ENCODE measurements at places on chromosomes 6 and 20.

DNA sequence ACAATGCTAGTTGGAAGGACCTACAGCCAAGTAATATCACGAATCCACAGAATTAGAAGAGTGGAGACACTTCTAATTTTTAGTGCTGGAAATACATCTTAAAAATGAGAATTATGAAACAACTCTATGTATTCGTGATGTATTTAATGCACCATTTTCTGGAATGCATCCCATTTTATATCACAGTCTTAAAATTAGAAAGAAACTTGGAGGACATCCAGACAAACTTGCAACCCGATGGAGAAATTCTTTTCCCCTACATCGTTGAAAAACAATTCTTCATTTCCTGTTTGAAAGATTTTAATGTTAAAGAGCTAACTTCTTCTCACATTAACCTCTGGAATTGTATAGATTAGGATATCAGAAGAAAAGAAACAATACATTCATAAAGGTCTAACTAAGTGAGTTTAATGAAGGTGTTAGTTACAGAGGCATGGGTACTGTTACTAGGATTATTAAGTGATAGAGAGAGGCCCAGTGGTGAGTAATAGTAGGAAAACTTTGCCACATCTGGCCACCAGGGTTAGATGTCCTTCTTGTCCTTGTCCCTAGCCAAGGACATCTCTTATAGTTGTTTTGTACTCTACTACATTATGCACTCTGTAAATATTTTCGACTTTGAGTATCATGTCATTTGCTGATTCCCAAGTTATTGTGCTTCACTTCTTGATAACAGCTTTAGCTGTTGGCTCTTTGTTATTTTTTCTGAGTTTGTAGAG, 502.4 kb upstream of the PTCHD4 start:
- no peak for DNase-seq

DNA sequence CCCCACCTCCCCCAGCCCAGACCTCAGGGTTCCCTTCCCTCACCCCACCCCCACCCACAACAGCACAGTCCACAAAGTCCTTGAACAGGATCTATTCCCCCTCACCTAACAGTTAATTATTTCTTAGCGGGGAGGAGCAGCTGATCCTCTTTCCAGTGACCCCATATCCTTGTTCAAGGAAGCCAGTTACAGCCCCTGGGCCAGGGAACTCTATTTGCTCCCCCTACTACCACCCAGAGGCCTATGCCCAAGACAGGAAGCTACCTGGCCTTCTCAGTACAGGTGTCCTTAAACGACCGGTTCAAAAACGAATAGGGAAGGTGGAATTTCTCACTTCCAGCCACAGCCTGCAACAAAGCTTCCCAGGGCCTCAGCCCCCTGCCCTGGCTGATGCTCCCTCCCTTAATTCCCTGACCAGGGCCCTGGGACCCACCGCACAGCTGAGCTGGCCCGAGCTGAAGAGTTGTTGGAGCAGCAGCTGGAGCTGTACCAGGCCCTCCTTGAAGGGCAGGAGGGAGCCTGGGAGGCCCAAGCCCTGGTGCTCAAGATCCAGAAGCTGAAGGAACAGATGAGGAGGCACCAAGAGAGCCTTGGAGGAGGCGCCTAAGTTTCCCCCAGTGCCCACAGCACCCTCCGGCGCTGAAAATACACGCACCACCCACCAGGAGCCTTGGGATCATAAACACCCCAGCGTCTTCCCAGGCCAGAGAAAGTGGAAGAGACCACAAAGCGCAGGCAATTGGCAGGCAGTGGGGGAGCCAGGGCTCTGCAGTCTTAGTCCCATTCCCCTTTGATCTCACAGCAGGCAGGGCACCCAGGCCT, 778 bp downstream of the MCCD1 start:
- no peak for DNase-seq

GRCh38 chr6:134245706-134246105, 72.2 kb downstream of the SGK1 start:
- DNase-seq = no peak

DNA sequence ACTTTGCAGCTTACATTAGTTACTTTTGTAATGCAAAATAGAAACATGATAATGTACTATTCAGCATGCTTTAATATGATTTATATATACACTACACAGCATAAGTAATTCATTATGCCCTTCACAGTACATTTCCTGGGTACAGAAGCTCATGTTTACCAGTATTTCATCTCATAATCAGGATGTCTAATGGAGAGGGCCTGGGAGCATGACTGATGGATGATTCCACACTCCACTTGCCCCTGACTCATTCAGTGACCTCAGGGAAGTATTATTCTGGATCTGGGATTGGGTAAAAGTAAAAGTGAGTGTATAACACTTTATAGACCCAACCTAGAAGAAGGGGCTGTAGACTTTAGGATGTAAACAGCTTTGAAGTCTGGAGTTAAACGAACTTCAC, 31.4 kb upstream of the BACH2 start:
- DNase-seq = no peak

DNA sequence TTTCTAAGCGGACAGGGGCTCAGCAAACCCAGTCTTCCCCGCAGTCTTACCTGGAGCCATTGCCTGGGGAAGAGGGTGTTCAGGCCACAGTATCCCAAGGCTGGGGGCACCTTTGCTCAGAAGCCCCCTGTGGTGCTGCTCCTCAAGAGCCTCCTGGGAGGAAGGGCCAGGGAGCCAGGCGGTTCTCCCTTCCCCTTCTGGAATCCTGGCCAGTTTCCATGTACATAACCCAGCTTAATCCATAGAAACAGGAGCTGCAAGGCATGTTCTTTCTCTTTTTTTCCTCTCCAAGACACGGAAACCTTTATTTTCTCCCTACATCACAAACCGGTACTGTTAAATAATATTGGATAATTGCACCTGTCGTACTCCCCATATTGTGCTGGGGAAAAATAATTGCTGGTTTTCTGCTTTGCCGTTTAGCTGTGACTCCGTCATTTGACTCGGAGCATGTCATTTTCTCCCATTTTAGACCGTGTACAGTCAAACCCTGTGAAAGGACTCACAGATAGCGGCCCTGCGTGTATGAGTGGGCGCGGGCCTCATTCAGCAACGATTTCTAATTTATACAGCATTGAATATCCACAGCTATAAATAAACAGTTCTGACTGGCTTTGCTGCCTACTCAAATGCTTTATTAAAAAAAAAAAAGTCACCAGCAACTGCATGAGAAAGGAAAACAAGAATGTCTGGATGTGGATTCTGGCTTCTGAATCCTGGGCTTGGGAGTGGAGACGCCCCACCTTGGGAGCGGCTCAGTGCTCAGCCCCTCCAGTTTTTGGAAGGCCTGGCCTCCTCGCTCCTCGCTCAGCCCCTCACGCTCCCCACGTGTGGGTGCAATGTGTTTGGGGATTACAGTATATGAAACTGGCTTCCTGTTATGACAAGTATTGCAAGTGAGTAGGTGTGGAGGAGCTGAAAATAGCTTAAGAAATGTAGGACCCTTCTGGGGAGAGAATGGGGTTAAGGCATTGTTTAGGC, 67.3 kb downstream of the ADTRP start:
- DNase-seq = no peak

DNA sequence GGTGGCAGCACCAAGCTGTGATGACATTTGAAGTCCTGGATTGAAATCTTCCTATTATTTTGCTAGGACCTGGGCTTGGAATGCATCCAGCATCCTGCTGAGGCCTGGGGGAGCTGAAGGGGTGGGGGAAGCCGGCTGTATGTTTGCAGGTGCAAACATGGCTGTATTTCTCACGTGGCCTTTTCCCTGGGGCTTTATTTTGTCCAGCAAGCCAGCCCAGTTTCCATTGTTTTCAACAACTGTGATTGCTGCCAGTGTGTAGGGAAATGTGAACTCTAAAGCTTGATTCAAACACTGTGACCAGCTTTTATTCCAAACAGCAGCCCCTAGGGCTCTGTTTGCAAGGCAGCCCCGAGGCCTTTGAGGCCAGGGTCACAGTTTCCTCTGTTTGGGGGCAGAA, 683.0 kb downstream of the DHX35 start:
- no peak for DNase-seq

- no peak for DNase-seq
These were observed 105.3 kb upstream of the TENT5A start for GRCh38 chr6:81857812-81858211.

- no peak for DNase-seq
These were observed 399.1 kb upstream of the NOX3 start for GRCh38 chr6:155854787-155855186.

GRCh38 chr20:57190536-57191264, 75.7 kb downstream of the BMP7 start:
- DNase-seq = no peak

GRCh38 chr6:107360476-107360875, 98.9 kb downstream of the PDSS2 start:
- no peak for DNase-seq

GRCh38 chr6:139942331-139942730, 567.9 kb upstream of the CITED2 start:
- no peak for DNase-seq

DNA sequence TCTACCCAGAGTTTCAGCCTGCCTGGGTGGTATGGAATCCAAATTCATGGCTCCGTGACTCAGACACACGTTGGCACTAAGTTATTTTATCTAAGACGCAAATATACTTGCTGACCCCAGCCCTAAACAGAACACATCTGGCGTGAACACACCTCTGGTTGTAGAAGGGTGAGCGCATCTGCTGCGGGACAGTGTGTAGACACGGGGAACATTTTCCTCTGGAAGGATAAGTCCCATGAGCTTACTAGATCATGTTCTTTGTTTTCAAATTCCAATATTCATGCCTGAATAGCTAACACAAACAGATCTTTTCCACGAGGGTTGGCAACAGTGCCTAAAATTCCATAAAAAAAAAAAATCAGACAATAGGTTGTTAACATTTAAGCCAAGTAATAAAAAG, 87.8 kb downstream of the TMEM170B start:
- DNase-seq = no peak

- no peak for DNase-seq
These were observed 41.8 kb upstream of the GABRR1 start for GRCh38 chr6:89258912-89259311.

- no peak for DNase-seq
These were observed at the start of gene LAMA2 for GRCh38 chr6:128882991-128883611. Gene LAMA2 (plus strand): TSS chr6:128883138. CDS start chr6:128883246, 108 bp downstream.

DNA sequence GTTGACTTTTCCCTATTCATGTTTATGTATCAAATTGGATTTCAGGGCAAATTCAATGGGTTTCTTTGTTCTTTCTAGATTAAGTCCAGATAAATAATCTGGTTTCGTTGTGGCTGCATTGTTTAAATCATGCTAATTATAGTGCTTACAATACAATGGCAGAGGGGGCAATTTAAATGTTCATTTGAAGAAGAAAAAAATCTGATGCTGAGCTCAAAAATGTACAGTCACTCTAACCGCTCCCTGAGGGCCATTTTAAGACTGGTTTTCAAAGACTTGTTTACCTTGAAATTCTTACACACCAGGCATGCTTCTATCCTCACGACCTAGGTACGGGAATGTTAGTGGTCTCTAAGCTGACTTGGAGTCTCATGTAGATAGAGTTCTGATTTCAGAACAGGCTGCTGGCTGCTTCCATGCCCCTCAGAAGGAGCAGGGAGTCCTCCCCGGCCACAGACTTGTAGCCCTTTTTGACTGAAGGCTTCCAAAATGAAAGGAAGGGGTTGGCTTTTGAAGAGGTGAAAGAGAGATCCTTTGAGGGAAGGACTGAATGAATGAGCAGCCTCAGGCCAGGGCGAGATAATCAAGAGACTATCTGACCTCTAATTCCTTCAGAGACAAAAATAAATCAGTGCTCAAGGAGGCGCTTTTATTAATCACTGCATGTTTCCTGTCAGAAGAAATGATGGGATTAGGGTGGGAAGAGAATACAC, 86.1 kb upstream of the ZNF217 start:
- DNase-seq = no peak

GRCh38 chr6:4610256-4610655, 165.9 kb upstream of the CDYL start:
- DNase-seq = no peak

DNA sequence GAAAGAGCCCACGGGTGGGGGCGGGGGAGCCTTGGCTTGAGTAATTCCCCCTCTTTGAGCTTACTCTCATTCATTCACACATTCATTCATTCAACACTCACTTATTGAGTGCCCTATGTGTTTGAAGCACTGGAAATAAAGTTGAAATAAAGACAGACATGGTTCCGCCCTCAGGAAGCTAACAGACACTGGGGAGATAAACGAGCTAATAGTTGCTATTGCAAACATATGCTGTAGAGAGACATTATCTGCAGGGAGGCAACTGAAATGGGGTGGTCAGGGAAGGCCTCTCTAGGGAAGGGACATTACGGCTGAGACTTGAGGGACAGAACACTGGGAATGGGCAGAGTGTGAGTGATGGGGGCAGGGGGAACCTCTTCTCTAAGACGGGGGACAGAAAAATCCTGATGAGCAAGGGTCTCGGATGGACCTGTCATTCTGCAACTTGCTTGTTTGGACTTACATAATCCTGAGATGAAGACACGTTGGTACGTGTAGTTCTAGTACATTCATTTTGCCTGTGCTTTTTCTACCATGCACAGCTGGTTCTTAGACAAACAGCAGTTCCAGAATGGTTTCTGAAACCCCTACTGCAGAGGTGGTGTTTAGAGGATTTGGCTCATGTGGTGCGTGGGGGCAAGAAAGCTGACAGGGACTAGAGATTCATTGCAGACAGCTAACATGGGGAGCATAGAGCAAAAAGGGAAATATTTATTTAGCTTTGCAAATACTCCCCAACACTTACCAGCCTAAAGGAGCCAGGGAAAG, 71.1 kb upstream of the BLCAP start:
- no peak for DNase-seq

- DNase-seq = no peak
These were observed 64.6 kb upstream of the TXNDC5 start for GRCh38 chr6:7974938-7975763.

- no peak for DNase-seq
These were observed 44.0 kb downstream of the PTPRA start for GRCh38 chr20:2917266-2917665.

- DNase-seq = no peak
These were observed 543.1 kb upstream of the IRAK1BP1 start for GRCh38 chr6:78324213-78324612.

GRCh38 chr6:154361476-154361875, 4.9 kb upstream of the IPCEF1 start:
- DNase-seq = no peak

DNA sequence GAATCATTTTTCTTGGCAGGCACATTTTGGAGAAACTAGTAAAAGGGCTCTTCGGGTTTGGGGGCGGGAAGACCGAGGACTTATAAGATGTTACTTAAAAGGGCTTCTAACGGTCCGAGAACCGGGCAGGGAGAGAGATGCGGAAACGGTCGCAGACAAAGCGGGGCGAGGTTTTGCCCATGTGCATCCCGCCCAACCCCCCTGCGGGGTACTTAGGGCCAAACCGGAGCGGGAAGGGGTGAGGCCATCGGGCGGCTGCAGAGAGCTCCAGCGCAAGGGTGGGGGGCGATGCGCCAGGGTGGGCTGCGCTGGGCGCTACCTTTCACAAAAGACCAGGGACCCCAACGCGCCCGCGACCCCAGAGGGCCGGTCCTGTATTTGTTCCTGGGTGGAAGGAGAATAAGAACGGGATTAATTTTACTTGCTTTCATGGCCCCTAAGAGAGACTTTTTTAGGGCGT, 616 bp downstream of the TUBB start:
- peak; percentile 35 for DNase-seq

- no peak for DNase-seq
These were observed 591.6 kb downstream of the UTRN start for GRCh38 chr6:144876689-144877088.
